ENCODE measurements at places on chromosomes 2 and 18. TPM values are rescaled to one million over a fixed set of nuclear protein-coding genes. Genes with fewer than 3 reads are reported as not detected.

GRCh38 chr18:4417714-4418113, 37.4 kb downstream of the DLGAP1 start:
- H3K27ac ChIP-seq = no peak overlapping the region
- no peaks in the 10 kb centered on the region for H3K27me3 ChIP-seq
- no peaks in the 10 kb centered on the region for H3K4me1 ChIP-seq
- H3K4me3 ChIP-seq = no peak overlapping the region

- H3K4me3 ChIP-seq = no peak overlapping the region
- H3K36me3 ChIP-seq = no peaks in the 10 kb centered on the region
- no peaks in the 10 kb centered on the region for H3K27me3 ChIP-seq
- DNase-seq = no peak
- H3K27ac ChIP-seq = no peak overlapping the region
- no peaks in the 10 kb centered on the region for H3K4me1 ChIP-seq
These were observed 59.3 kb upstream of the TCF4 start for GRCh38 chr18:55647331-55647730.

- H3K4me1 ChIP-seq = no peaks in the 10 kb centered on the region
- H3K27me3 ChIP-seq = no peaks in the 10 kb centered on the region
- H3K36me3 ChIP-seq = no peaks in the 10 kb centered on the region
- H3K27ac ChIP-seq = no peak overlapping the region
- no peak overlapping the region for H3K4me3 ChIP-seq
These were observed 441.9 kb upstream of the PKDCC start for GRCh38 chr2:41605914-41606313.

- no peak overlapping the region for H3K27ac ChIP-seq
- DNase-seq = no peak
- H3K4me3 ChIP-seq = no peak overlapping the region
- no peaks in the 10 kb centered on the region for H3K4me1 ChIP-seq
- H3K36me3 ChIP-seq = no peaks in the 10 kb centered on the region
- peaks cover 2% of the 10 kb centered on the region for H3K27me3 ChIP-seq
These were observed 82.6 kb downstream of the MARCO start for GRCh38 chr2:119024568-119024967.

DNA sequence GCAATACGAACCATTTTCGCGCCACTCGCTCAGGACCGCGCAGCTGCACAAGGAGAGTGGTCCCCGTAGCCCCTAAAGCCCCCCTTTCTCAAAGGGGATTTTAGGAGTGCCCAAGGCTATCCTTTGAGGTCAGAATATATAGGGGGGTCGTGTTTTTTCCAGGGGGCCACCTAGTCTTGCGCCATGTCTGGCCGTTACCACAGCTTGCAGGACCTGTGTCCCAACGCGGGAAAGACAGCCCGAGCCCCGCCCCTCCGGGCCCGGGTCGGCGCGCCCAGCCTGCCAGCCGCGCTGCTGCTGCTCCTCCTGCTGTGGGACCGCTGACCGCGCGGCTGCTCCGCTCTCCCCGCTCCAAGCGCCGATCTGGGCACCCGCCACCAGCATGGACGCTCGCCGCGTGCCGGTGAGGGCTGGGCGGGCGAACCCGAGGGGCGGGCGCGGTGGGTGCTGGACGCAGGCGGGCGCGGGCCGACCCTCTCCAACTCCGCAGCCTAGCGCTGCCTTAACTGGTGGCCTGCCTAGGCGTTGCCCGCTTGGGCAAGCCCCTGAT, at the start of gene CDCA7:
Gene CDCA7, plus strand, starts transcription at position 291 of the 550 bp plus-strand sequence. Its CDS starts 92 bp downstream, at position 383.
- H3K36me3 ChIP-seq = peaks cover under 1% of the 10 kb centered on the region
- peak within 1 kb of the TSS; percentile 82 for H3K27ac ChIP-seq
- H3K4me1 ChIP-seq = peaks cover 6% of the 10 kb centered on the region
- no peaks in the 10 kb centered on the region for H3K27me3 ChIP-seq

DNA sequence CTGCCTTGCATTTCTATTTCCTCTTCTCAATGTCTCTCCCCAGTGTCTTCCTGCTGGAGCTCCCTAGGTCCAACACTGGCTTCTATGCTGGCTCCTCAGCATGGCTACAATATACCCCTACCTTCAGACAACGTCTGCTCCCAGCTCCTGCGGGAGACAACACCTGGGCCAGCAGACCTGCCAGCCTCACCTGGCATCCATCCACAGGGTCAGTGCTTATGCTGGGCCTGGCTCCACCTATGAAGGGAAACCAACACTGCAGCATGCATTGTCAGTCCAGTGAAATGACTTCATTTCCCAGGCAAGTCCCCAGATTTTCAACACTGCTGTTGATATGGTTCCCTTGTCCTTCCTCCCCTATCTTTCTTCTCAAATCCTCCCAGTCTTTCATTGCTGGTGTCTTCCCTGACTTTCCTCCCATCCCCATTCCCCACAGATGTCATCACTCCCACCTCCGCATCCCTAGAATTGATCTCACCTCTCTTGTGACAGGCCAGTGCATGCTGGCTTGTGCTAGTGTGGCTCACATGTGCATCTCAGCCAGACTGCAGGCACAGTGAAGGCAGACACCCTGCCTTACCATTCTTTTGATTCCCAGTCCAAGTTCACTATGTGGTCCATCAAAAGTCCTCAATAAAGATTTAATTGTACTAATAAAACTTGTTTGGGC, 98.0 kb downstream of the MYO5B start:
- no peak overlapping the region for H3K27ac ChIP-seq
- H3K36me3 ChIP-seq = no peaks in the 10 kb centered on the region

Gene GCG
- polyA plus RNA-seq = 83.8 TPM

Gene ZNF397
- polyA plus RNA-seq = 43.5 TPM

DNA sequence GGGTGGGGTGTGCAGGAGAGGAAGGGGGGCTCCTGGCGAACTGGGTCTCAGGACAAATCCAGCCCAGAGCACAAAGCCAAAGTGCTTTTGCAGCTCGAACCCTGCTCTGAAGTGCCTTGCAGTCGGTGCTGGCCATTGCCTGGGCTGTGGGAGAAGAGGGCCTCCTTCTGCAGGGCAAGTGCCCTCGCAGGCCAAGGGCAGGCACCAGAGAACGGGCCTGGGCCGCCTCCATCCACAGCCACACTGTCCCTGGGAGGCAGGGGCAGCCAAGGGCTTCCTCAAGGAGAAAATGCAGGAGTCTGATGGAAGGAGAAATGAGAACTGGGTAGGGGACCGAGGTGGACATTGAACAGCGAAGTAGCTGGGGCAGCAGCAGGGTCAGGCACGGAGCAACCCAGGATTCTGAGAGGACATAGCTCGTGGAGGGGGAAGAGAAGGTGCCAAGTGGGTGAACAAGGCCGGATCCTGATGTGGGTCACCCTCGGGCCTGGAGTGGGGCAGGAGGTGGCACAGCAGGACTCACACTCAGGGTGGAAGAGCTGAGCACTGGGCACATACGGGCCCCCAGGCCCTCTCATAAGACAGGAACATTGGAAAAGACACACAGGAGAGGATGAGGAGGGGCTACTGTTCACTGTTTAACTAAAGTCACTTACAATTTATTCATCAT, 312.8 kb upstream of the SALL3 start:
- H3K4me3 ChIP-seq = no peak overlapping the region
- H3K4me1 ChIP-seq = no peaks in the 10 kb centered on the region
- DNase-seq = no peak
- H3K27ac ChIP-seq = no peak overlapping the region

GRCh38 chr2:26401739-26402541, at the start of gene DRC1:
Gene DRC1, plus strand, starts transcription at chr2:26401920. Its CDS starts 70 bp downstream, at chr2:26401990.
- H3K27ac ChIP-seq = no peak within 1 kb of the TSS
- DNase-seq = peak; percentile 82
- H3K27me3 ChIP-seq = peaks cover 9% of the 10 kb centered on the region
- H3K36me3 ChIP-seq = no peaks in the 10 kb centered on the region

DNA sequence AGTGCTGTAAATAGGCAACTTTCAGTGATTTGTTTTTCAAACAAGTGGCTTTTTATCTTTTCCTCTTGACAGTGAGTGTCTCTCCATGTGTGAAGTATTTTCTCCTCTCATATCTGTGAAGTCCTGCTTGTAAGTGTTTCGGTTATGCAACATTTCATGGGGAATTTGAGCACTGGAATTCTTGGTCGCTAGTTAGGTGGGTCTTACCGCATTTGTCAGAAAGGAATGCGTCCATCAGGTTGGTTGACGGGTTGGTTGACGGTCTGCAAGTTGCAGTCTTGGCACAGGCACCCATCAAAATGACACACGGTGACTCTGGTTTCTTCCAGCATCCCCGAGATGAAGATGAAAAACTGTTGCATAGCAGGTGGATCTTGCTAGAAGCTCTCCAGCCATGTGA, 109.8 kb downstream of the AGAP1 start:
- no peak overlapping the region for H3K27ac ChIP-seq
- DNase-seq = no peak
- peaks cover 7% of the 10 kb centered on the region for H3K4me1 ChIP-seq
- H3K36me3 ChIP-seq = no peaks in the 10 kb centered on the region

- H3K27me3 ChIP-seq = no peaks in the 10 kb centered on the region
- DNase-seq = no peak
- no peaks in the 10 kb centered on the region for H3K4me1 ChIP-seq
- H3K27ac ChIP-seq = no peak overlapping the region
- H3K4me3 ChIP-seq = no peak overlapping the region
- H3K36me3 ChIP-seq = no peaks in the 10 kb centered on the region
These were observed 154.7 kb downstream of the RBM43 start for GRCh38 chr2:151106805-151107506.

Gene TLX2
- polyA plus RNA-seq = 5.0 TPM

DNA sequence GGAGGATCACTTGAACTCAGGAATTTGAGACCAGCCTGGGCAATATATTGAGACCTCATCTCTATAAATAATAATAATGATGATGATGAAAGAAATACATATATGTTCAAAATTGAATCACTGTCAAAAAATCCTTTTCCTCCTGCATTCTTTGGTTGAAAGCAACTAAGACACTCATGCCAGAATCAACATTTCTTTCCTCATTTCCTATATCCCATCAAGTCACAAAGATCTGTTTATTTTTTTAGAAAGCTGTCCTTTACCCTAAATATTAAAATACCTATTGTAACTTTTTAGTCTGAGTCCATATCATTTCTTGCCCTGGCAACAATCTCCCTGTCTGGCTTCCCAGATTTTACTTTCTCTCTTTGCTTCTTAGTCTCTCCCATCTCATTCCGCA, 31.8 kb upstream of the PPP4R3B start:
- no peak overlapping the region for H3K27ac ChIP-seq
- H3K4me1 ChIP-seq = no peaks in the 10 kb centered on the region
- DNase-seq = no peak
- H3K4me3 ChIP-seq = no peak overlapping the region

GRCh38 chr2:50108245-50108644, 923.7 kb downstream of the NRXN1 start:
- H3K36me3 ChIP-seq = no peaks in the 10 kb centered on the region
- H3K27ac ChIP-seq = no peak overlapping the region
- DNase-seq = no peak
- no peaks in the 10 kb centered on the region for H3K4me1 ChIP-seq

Gene FOXI3
- polyA plus RNA-seq = not detected

- H3K4me1 ChIP-seq = no peaks in the 10 kb centered on the region
- H3K4me3 ChIP-seq = no peak overlapping the region
- no peaks in the 10 kb centered on the region for H3K36me3 ChIP-seq
- H3K27ac ChIP-seq = no peak overlapping the region
- H3K27me3 ChIP-seq = no peaks in the 10 kb centered on the region
These were observed 855.6 kb downstream of the TSN start for GRCh38 chr2:122610948-122611609.

GRCh38 chr2:178860551-178860950, 53.3 kb upstream of the TTN start:
- DNase-seq = no peak
- H3K27ac ChIP-seq = no peak overlapping the region
- no peaks in the 10 kb centered on the region for H3K27me3 ChIP-seq
- H3K4me3 ChIP-seq = no peak overlapping the region

DNA sequence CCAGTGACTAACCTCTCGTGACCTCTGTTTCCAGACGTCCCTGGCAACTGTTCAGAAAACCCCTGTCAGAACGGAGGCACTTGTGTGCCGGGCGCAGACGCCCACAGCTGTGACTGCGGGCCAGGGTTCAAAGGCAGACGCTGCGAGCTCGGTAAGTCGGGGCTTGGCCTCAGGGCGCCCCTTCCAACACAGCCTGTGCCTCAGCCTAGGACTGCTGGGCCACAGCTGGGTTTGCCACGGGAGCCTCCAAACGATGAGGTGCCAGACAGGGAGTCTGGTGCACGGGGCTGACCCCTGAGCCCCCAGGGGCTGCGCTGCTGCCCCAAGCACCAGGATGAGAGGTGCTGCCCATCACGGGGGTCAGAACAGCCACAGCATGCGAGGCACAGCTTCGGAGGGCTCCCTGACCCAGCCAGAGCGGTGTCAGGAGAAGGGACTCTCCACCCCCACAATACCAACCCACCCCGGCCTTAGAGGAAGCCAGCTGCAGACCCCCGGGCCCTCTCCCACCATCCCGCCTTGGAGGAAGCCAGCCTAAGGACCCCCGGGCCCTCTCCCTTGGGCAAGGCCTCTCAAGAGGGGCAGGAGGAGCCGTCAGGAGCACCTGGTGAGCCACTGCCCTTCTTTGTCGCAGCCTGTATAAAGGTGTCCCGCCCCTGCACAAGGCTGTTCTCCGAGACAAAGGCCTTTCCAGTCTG, 20.3 kb downstream of the MTERF4 start:
- H3K27me3 ChIP-seq = no peaks in the 10 kb centered on the region
- H3K4me3 ChIP-seq = no peak overlapping the region

DNA sequence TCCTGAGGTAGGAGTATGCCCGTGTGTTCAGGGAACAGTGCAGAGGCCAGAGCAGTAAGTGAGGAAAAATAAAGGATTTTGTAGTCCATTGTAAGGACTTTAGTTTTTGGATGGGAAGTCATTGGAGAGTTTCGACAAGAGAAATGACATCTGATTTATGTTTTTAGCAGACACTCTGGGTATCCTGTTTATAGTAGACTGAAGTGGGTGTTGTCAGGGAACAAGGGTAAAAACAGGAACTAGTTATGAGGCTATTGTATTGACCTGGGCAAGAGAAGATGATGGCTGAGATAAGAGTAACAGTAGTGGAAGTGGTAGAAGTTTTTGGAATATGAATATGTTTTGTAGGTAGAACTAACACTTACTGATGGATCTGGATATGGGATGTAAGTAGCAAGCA, 59.8 kb downstream of the GTF2A1L start:
- no peak overlapping the region for H3K4me3 ChIP-seq
- H3K27me3 ChIP-seq = no peaks in the 10 kb centered on the region
- H3K36me3 ChIP-seq = no peaks in the 10 kb centered on the region

DNA sequence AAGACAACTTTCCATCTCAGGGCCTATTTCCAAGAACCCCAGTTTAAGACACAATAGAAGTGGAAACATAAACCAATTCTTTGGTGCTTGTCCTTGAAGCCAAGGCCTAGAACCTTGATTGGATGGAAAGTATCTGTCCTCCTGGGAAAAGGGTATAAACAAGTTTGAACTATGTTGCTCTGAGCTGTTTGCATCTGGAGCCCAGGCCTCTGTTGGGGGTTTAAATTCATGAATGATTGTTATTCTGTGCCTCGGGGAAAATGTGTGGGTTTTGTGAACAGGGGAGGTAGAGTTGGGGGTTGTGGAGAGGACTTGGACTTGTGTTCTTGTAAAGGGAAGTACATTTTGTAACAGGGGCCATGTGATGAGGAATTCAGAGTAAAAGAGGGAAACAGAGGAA, 406.1 kb downstream of the SLC4A3 start:
- H3K4me1 ChIP-seq = no peaks in the 10 kb centered on the region
- H3K4me3 ChIP-seq = no peak overlapping the region
- no peak for DNase-seq
- no peaks in the 10 kb centered on the region for H3K36me3 ChIP-seq
- no peaks in the 10 kb centered on the region for H3K27me3 ChIP-seq

Gene PTPRN
- 9.2 TPM for polyA plus RNA-seq
